ENCODE measurements at places on chromosomes 13 and 19.
A peak's percentile ranks its signal among the peaks of the same experiment; 100 is the strongest.

GRCh38 chr13:101739382-101740178, 287.1 kb downstream of the ITGBL1 start:
- DNase-seq: no peak

GRCh38 chr19:35162471-35163326, 8.2 kb downstream of the FXYD5 start:
- DNase-seq: no peak

DNA sequence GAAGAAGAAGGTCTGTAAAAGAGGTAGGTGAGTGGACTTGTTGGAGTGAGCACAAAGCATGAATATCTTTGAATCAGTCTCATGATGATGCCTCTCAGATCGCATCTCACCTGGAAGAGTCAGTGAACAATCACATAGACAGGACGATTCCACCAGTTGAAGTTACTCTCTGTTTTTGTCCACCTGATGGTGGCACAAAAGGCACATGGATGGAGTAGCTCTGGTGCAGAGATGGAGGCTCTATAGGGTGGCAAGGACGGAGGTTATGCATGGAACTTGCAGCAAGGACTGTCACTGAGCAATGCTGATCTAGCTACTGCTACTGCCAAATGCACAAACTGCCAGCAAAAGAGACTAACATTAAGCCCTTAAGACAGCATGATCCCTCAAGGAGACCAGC, 10.3 kb upstream of the MYCBP2 start:
- DNase-seq: no peak

DNA sequence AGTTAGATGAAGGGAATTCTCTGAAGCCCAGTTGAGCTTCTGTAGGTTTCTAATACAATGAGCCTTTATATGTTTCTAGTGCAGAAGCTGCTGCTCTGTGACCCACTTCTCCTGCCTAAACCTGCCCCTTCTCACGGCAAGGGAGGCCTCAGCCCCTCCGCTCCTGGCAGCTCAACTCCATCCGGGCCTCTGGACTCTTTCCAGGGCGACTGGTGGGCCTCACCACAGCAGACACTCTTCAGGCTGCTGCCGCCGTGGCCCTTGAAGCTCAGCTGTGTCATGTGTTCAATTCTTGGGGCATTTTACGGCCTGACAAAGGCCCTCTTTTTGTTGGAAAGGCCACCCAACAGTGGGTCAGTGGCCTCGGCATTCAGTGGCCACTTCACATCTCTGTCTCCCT, 10.0 kb upstream of the C19orf33 start:
- DNase-seq: no peak

DNA sequence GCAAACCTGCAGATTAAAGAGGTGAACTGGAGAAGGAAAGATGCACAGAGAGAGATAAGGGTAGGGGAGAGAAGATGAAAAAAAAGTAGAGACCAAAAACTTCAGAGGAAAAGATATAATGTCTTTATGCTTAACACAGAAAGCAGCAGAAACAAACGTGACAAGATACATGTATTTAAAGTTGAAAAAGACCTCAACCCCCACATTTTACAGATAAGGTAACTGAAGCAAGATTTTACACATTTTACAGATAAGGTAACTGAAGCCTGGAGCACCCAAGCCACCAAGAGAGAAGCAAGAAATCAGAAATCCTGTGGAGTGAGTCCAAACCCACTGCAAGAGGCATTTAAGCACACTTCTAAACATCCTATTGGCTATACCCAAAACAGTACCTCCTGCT, 185.3 kb downstream of the TBC1D4 start:
- DNase-seq: no peak

DNA sequence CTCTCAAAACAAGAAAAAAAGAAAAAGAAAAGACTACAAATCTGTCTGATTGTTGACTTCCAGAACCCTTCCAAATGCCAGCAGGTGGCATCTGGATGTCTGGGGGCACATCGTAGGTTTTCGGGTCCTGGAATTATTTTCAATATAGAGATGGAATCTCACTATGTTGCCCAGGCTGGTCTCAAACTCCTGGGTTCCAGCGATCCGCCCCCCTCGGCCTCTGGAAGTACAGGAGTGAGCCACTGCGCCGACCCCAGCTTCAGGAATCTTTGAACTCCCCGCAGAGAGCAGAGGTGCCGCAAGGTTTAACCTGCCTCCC, 567 bp upstream of the B3GNT3 start:
- no peak for DNase-seq

GRCh38 chr19:44909775-44910174, 4.2 kb downstream of the APOE start:
- DNase-seq: no peak

- DNase-seq: no peak
These were observed 16.3 kb upstream of the GTF3A start for GRCh38 chr13:27408074-27408473.

DNA sequence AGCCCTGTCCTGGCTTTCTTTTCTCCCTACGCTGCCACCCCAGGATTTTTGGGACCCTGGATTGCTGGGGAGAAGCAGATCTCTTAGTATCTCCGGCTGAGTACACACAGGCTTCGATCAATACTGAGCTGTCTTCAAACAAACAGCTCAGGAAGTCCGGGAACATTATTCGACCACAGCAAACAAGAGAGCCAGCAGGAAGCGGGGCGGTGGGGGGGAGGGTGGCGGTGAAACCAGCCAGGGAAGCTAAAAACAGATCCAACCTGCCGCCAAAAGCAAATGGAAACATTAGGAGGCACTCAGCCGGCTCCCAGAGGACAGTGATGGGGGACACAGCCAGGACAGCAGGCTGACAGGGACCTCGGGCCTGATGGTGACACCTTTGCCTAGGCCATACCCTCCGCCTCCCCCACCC, 12.2 kb upstream of the BCAM start:
- DNase-seq: no peak

- no peak for DNase-seq
These were observed 36.7 kb downstream of the CAPN12 start for GRCh38 chr19:38707512-38708114.

DNA sequence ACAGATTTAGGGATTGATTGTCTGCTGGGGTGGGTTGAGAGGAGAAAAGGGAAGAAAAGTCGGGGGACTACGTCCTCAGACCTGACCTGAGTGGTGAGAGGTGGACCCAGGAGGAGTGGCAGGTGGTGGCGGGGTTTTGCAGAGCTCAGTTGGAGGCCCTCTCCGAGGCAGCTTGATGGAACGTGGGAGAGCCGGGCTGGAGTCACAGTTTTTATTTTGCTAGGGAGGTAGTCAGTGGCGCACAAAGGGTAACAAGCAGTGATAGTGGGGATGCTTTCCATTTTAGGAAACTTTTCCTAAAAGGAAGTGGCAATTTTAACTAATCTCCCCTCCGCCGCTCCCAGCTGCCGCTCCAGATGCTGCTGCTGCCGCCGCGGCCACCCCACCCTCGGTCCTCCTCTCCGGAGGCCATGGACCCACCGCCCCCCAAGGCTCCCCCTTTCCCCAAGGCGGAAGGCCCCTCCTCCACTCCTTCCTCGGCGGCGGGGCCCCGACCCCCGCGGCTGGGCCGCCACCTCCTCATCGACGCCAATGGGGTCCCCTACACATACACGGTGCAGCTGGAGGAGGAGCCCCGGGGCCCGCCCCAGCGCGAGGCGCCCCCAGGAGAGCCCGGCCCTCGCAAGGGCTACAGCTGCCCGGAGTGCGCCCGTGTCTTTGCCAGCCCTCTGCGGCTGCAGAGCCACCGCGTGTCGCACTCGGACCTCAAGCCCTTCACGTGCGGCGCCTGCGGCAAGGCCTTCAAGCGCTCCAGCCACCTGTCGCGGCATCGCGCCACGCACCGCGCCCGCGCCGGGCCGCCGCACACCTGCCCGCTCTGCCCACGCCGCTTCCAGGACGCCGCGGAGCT, 1.1 kb upstream of the ZNF581 start:
- DNase-seq: no peak

- DNase-seq: no peak
These were observed 569 bp upstream of the MCF2L start for GRCh38 chr13:112968380-112968909.

DNA sequence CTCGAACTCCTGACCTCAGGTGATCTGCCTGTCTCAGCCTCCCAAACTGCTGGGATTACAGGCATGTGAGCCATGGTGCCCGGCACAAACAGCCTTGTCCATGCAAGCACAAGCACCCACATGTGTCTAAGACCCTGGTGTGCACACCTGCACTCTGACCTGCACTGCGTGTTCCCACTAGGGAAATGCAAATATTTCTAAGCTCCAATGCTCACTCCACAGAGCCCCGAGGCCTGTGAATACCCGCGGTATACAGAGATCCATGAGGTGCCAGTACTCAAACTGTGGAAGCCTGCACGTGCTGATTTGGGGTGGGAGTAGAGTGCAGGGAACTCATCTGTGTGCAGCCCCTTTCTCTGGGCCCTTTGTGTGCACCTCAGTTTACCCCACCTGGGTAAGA, 14.7 kb downstream of the GADD45B start:
- DNase-seq: no peak

DNA sequence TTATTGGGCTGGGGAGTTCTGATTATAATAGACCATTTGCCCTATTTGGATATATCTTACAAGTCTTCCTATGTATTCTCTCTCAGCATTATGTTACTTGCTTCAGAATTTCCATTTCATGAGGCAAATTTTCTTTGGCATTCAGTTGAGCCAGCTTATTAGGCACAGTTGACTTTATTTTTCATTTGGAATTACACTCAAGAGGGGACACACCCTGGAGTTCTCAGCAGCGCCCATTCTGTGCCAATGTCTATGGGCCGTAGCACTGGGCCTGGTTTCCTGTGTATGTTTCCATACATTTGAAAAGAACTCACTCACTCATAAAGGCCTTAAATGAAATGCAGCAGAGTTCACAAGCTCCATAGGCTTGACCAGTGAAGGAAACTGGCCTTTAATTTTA, 138.5 kb downstream of the KLF12 start:
- no peak for DNase-seq

GRCh38 chr19:40691421-40692211, 1.2 kb upstream of the NUMBL start:
- no peak for DNase-seq

DNA sequence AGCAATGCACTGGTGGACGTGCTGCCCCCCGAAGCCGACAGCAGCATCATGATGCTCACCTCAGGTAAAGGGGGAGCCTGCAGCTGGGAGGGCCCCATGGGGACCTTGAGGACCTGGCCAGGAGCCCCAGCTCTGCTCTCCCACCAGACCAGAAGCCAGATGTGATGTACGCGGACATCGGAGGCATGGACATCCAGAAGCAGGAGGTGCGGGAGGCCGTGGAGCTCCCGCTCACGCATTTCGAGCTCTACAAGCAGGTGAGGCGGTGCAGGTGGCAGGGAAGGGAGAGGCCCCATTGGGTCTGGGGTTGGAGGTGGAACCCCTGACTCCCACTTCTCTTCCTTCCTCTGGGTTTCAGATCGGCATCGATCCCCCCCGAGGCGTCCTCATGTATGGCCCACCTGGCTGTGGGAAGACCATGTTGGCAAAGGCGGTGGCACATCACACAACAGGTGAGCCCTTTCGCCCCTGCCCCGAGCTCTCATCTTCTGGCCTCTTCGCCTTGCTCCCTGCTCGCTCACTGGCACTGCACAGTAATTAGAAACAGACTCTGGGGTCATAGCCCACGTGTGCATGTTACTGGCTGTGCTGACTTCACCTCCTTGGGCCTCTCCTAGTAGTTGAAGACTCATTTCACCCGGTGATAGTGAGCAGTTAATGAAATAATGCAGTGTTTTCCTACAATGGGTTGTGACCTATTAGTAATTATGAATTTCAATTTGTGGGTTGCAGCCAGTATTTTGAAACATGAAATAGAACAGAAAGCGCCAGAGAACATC, 3.6 kb downstream of the PSMC4 start:
- DNase-seq: no peak

GRCh38 chr19:6674868-6675305, 4.9 kb upstream of the TNFSF14 start:
- DNase-seq: peak; percentile 75

DNA sequence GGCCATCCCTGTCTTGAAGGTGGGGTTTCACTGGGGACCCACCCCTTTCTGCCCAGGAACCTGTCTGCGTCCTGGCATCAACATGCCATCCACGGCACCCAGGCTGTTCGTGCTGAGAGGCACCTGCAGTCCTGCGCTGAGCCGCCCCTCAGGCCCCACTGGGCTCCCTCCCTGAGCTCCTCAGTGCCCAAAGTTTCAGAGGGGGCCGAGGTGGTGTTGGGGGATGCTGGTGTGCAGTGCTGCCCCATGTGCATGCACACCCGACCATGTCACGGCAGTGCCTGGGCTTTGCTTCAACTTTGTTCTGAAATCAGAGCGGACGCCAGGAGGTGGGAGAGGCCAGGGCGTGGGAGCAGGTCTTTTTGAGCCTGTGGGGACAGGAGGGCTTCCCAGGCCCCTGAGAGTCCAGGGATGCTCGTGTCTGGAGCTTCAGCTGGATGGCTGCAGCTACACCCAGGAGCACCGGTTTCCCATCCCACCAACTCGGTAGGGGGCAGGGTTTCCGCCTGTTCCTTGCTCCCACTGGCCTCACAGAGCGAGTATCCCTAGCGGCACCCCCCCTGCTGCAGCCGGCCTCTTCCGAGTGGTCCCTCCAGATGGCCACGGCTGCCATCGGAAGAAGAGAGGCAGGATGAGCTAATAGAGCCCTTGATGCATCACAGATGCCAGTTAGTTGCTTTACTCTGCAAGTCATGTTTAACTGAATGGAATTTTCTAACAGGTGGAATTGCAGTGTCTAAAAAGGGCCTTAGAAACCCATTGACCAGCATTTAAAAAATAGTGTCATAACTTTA, 44.0 kb downstream of the WDFY2 start:
- no peak for DNase-seq
